ENCODE measurements at places on chromosomes 5 and 9. TPM values are rescaled to one million over a fixed set of nuclear protein-coding genes. Genes with fewer than 3 reads are reported as not detected.

DNA sequence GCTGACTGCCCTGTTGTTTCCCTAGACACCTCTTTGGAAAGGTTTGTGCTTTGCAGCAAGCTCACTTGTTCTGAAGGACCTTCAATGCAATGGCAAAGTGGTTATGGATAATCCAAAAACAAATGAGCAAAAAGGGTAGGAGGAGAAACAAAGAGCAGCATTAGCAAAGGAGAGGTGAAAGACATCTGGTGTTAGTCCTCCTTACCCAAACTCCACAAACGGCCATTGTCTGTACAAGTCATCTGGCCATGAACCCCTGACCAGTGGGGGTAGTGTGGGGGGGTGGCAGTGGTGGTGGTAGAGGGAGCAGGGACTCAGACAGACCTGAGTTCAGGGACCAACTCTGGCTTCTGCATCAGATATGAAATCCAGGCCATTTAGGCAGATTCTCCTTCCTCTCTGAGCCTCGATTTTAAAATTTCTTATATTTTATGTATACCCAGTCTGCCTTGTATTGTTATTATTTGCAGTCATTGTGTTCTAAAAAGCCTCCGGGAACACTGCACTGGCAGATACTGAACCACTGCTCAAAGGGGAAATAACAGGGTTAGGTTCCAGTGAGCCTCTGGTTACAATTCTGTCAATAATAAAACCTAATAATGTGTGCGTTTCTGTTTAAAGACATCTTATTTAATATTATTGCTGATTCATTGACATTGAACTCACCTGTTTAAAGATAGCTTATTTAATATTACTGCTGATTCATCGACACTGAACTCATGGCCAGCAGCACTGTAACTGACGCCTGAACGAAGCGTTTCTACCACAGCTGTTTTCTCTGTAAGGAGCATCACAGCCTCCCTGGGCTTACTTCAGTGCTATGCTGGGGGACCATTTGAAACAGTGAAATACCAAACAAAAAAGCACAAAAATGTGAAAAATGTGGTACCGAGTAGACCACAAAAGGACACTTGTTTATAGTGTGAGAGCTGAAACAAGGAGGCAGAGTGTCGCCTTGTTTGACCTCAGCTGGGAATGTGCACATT, 156.0 kb downstream of the SEC61B start:
- no peak for DNase-seq

- DNase-seq, result no peak
Observed at GRCh38 chr9:9924376-9924775, 688.4 kb downstream of the PTPRD start.

DNA sequence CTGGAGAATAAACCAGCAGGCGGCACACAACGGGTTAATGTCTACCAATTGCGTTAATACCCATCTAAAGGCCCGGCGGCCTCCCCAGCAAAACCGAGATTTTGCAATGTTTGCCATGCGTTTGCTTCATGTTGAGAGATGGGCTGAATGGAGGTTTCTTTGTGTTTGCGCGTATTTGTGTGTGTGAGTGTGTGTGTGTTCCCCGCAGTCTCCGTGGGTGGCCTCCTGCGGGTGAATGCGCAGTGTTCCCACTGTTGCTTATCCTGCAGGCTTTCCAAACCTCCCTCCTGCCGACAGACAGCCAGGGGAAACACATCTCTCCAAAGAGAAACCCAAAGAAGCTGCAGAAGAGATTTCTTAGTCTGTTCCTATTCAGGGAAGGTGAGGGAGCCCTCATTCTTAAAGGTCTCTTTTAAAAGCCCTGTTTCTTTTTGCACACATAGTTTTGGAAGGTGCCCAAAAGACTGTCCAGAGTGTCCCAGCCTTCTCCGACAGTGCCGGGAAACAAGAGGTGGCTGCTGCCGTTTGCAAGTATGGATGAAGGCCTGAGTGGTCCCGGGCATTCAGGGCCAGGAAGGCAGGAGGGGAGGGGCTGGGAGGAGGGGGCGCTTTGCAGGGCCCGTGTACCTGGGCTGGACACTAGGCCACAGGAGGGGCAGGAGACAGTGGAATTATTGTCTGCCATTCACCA, 103.8 kb upstream of the ERCC6L2 start:
- peak; percentile 60 for DNase-seq

RFX3 gene
- total RNA-seq, result 6.5 TPM

SETD9 gene
- total RNA-seq, result 24.7 TPM

FAT2 gene
- total RNA-seq, result 0.40 TPM

All from hepatocyte (in vitro differentiated cells).